ENCODE measurements at places on chromosomes 13 and 19.

DNA sequence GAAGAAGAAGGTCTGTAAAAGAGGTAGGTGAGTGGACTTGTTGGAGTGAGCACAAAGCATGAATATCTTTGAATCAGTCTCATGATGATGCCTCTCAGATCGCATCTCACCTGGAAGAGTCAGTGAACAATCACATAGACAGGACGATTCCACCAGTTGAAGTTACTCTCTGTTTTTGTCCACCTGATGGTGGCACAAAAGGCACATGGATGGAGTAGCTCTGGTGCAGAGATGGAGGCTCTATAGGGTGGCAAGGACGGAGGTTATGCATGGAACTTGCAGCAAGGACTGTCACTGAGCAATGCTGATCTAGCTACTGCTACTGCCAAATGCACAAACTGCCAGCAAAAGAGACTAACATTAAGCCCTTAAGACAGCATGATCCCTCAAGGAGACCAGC, 10.3 kb upstream of the MYCBP2 start:
- no peak for DNase-seq

DNA sequence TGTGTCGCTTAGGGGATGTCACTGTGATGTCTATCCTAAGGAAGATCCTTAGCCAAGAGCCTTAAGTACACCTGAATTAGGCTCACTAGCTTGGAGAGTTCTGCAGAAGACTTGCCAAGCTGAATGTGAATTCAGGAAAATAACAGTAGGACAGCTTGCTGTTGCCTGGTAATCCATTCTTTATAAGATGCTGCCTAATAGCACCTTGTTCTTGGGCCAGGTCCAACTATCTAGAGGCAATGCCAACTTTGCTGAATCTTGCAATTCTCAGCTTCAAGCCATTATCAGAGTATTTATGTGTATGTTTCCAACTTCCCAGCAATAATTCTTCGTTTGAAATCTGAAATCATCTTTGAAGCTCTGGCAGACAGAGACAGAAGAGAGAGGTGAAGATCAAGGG, 102.8 kb downstream of the PCDH17 start:
- DNase-seq: no peak

DNA sequence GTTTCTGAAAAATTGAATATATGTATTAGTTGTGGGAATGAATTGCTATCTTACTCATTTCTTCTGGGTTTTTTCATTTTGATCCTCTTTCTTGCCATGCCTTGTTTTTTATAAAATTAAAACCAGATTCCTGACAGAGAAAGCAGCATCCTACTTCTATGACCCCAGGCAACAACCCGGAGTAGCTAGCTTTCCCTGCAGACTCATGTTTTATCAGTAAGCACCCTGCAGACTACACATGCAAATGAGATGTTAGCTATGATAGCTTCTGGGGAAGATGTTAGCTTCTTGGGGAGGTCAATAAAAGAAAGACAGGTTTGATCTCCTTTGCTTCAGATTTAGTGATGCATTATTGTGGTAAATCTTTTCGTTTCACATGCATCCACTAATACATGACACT, 1598.6 kb downstream of the SLITRK5 start:
- no peak for DNase-seq

DNA sequence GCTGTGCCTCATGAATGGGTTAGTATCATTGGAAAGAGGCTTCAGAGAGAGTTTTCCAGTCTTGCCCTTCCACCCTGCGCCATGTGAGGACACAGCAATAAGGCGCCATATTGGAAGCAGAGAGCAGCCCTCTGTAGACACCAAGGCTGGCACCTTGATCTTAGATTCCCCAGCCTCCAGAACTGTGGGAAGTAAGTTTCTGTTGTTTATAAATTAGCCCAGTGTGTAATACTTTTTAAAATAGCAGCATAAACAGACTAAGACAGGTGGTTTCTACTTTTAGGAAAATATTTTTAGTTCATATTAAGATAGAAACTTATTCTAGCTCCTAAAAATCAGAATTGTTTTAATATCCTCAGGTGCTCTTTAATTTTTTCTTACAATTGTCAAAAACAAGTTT, 117.9 kb downstream of the TM9SF2 start:
- no peak for DNase-seq

GRCh38 chr13:44104969-44105368, 225.3 kb downstream of the LACC1 start:
- no peak for DNase-seq

- no peak for DNase-seq
Measured at GRCh38 chr19:40366697-40367561, 18.4 kb downstream of the PLD3 start.

DNA sequence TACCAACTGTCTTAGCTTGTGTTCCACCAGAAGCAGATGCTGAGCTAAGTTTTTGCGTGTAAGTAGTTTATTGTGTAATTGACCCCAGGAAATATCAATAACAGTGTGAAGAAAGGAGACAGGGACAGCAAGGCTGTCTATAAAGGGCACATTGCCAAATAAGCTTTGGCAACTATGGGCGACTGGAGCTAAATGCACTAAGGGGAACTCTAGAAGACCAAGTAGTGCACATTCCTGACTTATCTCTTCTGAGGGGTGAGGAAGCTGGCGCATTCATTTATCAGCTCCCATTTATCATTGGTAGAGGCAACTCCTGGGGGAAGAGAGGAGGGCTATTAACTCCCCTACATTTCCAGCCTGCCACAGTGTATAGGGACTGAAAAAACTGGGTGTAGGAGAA, 135.0 kb downstream of the DLEU7 start:
- DNase-seq: no peak

DNA sequence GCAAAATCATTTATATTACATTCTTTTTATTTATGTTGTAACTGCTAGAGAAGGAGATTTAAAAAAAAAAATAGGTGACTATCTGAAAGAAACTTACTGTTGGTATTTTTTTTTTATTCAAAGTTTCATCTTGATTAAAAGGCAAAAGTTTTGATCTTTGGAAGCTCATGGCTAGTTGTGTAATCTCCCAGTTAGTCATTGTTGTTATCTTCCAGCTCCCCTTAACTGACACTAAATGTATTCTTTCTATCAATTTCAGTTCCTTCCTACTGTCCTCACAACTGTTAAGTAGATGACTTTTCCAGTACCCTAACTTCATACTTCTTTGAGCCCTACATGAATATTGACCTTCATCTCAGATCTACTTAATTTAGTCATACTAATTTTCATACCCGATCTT, 71.1 kb downstream of the PIBF1 start:
- DNase-seq: no peak
